ENCODE measurements at places on chromosomes 13 and 19.
A peak's percentile ranks its signal among the peaks of the same experiment; 100 is the strongest.

- no peak for DNase-seq
Observed at GRCh38 chr19:35045667-35046300, 4.3 kb downstream of the HPN start.

- no peak for DNase-seq
Observed at GRCh38 chr13:94947392-94947791, 235.0 kb upstream of the SOX21 start.

- DNase-seq = no peak
Observed at GRCh38 chr19:32816555-32817099, 52.9 kb downstream of the SLC7A9 start.

- no peak for DNase-seq
Observed at GRCh38 chr19:38669552-38669951, 22.1 kb downstream of the ACTN4 start.

DNA sequence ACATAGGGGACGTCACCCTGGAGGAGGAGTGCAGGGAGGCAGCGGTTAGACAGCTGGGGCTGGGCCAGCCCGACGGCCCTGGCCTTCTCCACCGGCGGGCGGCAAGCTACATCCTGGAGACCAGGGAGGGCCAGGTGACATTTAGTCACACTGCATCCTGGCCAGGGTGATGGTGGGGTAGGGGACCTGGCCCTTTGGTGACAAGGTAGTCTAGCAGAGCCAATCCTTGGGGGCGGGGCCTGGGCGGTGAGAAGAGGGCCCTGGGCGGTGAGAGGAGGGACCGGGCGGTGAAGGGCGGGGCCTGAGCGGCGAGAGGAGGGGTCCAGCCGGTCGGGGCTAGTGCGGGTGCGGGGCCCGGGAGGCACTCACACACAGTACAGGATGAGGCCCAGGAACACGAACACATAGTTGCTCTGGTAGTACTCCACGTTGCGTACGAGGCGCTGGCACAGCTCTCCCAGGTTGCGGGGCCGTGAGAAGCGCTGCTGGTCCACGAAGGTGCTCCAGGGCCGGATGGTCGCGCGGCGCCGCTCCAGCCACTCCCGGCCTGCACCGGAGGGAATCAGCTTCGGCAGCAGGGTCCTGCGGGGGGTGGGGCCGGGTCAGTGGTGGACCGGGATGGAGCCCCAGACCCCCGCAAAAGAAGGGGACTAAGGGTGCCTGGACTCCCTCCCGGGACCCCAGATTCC lies 610 bp downstream of the RABAC1 start:
- peak; percentile 48 for DNase-seq

GRCh38 chr19:57560049-57560491 lies 407 bp upstream of the ZNF550 start:
- no peak for DNase-seq

DNA sequence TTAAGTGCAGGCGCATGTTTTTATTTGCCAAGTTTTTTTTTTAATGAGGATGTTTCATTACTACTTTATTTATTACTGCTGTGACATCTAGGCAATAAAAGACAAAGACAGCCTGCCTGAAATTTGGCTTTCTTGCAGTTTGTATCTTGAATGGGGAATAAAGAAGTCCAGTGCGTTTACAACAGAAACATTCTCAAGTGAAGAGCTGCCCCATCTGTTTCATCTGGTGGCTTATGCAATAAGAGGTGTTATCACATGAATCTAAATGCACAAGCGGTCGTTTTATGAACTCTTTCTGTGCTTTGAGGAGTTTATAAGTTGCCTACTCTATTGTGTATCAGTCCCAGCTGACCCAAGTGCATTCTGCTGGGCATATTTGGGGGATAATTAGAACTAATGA lies 12.6 kb upstream of the MAB21L1 start:
- no peak for DNase-seq

GRCh38 chr19:17135001-17135853 lies 59.6 kb downstream of the MYO9B start:
- peak; percentile 8 for DNase-seq

DNA sequence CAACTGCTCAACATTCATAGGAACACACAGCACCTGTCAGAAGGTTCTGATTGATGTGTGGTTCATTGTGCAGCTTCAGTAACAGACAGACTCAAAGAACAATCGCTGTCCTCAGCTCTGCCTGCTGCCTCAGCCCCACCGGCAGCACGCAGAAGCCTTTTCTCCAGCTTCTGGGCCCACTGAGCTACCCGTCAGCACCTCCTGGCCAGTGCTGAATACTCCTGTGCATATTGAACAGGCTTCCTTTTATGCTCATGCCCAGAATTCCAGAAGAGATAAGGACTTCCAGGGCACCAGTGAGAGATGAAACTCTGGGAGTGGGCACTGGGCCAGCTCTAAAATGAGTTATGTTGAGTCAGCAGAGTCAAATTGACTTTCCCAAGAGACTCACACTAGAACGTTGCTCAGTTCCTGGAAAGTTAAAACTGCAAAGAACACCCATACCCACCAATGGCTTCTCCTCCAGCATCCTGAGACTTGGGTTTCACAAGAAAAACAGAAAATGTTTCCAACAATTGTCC lies 119.3 kb downstream of the COL4A1 start:
- DNase-seq = no peak

DNA sequence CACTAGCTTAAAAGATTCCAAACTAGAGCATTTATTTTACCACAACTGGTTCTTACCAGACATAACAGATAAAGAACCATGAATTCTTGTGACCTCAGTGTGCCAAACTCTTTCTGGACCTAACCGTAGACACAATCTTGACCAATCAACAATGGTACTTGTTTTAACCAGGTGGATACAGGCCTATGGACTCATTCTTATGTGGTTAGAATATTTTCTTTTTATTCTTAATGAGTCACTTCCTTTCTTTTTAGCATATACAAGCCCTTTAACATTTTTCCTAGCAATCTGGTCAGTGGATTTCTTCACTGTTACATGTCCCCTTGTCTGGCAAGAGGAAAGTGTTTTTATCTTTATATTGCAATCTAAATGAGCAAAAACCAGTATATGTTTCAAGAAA lies 792.1 kb upstream of the SPRY2 start:
- no peak for DNase-seq

GRCh38 chr19:34208291-34208884 lies 36.1 kb downstream of the LSM14A start:
- DNase-seq = no peak

GRCh38 chr19:18415178-18415867 lies 3.9 kb upstream of the SSBP4 start:
- no peak for DNase-seq

- DNase-seq = no peak
Observed at GRCh38 chr13:51758691-51759090, 45.3 kb downstream of the DHRS12 start.

DNA sequence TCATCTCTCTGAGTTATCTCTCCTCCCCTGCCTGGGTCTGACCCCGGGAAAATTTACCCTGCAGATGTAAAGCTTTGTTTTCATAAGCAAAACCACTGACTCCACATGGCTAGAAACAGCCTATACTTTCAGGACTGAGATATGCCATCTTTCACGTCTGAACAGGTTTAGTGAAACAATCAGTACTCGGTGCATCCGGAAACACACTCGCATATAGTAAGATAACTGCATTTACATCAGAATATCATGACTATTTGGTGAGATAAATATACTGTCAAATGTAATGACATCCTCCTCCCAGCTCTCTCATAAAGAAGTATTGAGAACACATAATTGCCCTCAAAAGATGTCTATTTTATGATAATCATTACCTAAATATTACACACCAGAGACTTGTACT lies 172.8 kb downstream of the EFNB2 start:
- DNase-seq = no peak

- no peak for DNase-seq
Observed at GRCh38 chr13:98765996-98766519, 13.6 kb upstream of the SLC15A1 start.

DNA sequence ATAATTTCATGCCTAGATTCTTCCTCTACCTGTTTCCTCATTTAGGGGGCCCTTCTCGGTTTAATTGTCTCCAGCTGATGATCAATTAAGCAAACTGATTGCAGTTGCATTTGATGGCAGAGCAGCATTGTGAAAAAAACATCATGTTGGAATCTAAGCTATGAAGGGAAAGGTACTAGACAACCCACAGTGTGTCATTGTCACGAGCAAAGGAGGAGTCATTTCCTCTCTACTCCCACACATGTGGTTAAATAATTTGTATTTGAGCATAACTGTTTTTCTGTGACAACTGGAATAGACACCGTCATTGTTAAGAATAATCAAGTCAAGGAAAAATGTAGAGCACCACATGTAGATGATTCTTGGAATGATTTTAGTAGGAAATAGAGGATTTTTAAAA lies 240.3 kb downstream of the DCT start:
- DNase-seq = no peak

Measured in stimulated activated CD8-positive, alpha-beta memory T cell treated with anti-CD3 and anti-CD28 coated beads, Interleukin-2, amount 100 ng/mL, for 1 hour (primary cell).